ENCODE measurements at places on chromosomes 7 and 10.

DNA sequence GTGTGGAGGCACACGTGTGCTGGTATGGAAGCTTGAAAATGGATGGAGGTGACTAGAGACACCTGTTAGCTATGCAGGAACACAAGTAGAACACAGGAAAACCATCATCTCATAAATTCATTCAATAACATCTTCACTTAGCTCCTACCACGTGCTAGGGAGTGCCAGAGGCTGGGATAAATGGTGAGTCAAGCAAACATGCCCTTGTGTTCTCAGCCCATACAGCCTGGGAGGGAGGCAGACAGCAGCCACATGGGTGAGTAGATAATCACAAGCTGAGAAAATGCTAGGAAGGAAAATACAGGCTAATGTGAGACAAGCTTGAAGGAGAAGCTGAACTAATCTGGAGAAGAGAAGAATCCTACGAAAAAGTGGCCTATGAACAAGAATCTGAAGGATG, 468.0 kb upstream of the ZMIZ1 start:
- no peak for DNase-seq

DNA sequence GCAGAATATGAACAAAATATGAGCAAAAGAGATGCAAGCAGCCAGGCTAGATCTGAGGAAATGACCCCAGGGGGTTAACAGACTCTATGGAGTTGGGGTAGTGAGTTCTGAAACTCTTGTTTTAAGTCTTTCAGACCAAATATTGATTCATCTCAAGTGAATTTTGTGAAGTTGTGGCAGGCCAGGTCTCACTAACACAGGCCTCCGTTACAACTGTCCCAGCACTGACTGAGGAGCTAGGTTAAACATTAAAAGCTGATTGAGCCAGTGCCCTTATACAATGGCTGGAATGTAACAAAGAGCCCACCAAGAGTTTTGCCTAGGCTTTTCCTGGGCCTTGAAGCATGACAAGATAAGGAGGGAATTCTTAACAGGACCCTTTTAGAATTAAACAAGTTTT, 192.3 kb upstream of the STK17A start:
- no peak for DNase-seq

- peak; percentile 70 for DNase-seq
Observed at GRCh38 chr10:5466451-5467206, 32.7 kb downstream of the CALML5 start.

DNA sequence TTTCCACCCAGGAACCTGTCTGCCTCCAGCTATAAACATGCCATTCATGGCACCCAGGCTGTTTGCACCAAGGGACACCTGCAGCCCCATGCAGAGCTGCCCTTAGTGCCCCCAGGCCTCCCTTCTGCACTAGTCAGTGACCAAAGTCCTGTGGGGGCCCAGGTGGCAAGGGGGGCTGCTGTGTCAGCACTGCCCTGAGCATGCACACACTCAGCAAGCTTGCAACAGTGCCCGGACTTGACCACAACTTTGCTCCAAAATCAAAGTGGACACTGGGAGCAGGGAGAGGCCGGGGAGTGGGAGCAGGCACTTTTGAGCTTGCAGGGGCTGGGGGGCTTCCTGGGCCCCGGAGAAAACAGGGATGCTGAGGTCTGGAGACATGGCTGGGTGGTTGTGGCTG, 192.9 kb upstream of the MBL2 start:
- DNase-seq = no peak

DNA sequence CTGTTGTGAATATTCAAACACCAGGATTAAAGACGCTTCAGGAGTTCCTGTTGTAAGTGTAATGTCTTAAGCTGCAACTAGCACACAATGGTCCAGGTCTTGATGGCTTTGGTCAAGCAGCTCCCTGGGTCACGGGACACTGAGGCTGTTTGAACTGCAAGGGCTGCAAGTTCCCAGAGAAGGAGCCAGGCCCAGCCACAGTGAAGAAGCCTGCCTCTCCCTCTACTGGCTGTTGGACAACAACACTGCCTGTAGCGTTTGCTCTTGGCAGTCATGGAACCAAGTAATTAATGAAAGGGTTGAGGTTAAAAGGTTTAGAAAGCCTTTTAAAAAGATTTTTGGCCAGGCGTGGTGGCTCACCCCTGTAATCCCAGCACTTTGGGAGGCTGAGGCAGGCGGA, 31.9 kb upstream of the GUSB start:
- peak; percentile 78 for DNase-seq

GRCh38 chr7:154774303-154774969, 228.5 kb downstream of the PAXIP1 start:
- DNase-seq = no peak

DNA sequence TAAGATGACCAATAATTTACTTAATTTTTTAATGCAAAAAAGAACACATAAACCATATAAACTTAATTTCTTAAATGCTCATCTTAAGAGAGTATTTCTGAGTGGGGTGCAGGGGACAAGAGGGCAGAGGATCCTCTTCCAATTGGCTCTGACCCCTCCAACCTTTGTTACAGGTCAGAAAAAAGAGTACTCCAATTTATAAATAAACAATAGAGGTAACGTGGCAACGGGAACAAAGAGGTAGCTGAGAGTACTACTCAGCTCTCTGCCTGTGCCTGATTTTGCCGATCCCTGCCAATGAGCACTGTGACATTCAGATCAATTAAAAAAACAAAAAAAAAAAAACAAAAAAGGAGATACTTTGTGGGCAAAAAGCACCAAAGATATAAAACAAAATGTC, 307.9 kb downstream of the PARD3 start:
- no peak for DNase-seq

DNA sequence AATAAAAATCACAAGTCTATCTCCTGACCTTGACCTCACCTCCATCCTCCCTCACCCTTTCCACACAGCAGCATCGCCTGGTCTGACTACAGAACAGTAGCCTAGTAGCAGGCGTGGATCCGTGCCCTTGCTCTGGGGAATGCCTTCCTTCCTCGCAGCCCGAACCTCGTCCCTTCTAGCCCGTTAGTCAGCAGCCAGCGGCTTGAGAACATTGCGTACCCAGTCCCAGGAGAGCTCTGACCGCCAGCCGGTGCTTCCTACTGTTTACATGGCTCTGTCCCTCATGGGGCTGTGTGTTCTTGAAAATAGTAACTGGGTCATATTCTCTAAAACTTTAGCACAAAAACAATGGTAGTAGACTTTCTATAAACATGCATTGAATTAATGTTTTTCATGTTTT, 682.7 kb upstream of the IGFBP3 start:
- peak; percentile 97 for DNase-seq

DNA sequence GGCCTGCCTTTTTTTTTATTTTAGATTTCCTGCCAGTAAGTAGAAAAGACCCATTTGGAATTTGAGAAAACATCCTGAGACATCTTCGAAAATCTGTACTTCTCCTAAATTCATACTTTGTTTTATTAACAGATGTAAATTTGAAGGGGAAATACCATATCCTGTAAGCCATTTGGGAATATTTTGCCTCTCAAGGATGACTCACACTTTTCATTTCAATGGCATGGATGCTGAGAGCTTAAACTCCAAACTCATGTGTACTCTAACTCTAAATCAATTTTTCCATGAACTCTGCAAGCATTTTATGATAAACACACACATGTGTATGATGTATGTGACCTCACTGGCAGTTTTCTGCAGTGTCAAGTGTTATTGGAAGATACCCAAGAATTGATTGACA, 89.0 kb downstream of the SEMA3A start:
- no peak for DNase-seq

DNA sequence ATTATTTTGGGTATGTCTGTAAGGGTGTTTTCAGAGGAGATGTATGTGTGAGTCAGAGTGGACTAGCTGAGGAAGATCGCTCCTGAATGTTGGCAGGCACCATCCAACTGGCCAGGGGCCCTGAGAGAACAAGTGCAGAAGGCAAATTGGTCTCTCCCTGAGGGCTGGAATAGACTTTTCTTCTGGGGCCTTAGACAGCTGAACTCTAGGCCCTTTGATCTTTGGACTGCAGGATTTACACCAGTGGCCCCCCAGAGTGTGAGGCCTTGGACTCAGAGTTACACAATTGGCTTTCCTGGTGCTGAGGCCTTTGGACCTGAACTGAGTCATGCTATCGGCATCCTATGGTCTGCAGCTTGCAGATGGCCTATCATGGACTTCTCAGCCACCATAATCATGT, 217.2 kb downstream of the REEP3 start:
- DNase-seq = peak; percentile 66

DNA sequence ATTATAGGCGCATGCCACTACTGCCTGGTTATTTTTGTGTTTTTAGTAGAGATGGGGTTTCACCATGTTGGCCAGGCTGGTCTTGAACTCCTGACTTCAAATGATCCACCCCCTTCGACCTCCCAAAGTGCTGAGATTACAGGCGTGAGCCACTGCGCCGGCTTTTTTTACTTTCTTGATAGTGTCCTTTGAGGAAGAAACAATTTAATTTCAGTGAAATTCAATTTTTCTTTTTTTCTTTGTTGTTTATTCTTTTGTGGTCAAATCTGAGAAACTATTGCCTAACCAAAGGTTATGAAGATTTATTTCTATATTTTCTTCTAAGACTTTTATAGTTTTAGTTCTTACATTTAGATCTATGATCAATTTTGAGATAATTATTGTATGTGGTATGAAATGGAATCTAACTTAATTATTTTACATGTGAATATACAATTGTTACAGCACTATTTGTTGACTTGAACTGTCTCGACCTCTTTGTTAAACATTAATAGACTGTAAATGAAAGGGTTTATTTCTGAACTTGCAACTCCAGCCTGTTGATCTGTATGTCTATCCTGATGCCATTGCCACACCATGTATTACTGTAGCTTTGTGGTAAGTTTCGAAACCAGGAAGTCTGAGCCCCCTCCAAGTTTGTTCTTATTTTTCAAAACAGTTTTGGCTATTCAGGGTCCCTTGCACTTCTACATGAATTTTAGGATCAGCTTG, 19.8 kb upstream of the RASSF4 start:
- DNase-seq = peak; percentile 52

GRCh38 chr10:34505338-34505737, 309.8 kb downstream of the PARD3 start:
- DNase-seq = no peak

- DNase-seq = no peak
Observed at GRCh38 chr7:157037635-157038034, 27.2 kb upstream of the MNX1 start.

DNA sequence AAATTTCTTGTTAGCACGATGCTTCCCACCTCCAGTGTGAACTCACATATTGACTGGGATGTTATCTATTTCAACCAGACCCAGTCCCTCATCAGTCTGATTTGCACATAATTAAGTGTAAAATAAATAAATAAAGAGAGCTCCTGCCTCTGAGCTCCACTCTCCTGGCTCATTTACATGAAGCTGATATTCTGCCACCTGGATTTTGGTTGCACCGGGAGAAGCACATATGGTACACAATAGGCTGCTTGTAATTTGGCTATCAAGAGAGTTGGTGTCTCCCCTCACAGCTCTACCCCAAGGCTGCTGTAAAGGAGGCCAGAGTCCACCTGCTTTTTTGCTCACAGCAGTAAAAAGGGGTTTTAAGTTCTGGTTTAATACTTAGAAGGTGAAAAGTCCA, 610.5 kb downstream of the KCNMA1 start:
- no peak for DNase-seq

DNA sequence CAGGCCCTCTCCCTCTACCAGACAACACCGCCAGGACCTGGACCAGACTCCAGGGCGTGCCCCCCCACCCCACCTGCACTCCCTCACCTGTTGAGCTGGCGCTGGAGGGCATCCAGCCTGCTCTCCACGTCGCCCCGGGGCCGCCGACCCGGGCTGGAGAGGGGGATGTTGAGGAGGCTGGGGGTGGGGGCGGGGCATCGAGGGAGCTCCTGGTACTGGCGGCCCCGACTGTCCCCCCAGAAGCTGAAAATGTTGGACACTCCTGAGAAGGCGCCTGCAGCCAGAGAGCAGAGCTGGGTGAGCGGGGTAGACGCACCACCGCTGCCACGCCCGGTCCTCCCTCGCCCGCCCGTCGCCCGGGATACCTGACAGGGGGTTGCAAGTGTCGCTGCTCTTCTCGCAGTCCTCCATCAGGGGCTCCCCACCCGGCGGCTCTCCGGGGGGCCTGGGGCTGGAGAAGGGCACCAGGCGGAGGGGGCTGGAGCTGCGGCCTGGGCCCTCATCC, 30.8 kb downstream of the KCNH2 start:
- DNase-seq = no peak

- DNase-seq = peak; percentile 17
Observed at GRCh38 chr10:95480102-95480900, 80.9 kb downstream of the SORBS1 start.

DNA sequence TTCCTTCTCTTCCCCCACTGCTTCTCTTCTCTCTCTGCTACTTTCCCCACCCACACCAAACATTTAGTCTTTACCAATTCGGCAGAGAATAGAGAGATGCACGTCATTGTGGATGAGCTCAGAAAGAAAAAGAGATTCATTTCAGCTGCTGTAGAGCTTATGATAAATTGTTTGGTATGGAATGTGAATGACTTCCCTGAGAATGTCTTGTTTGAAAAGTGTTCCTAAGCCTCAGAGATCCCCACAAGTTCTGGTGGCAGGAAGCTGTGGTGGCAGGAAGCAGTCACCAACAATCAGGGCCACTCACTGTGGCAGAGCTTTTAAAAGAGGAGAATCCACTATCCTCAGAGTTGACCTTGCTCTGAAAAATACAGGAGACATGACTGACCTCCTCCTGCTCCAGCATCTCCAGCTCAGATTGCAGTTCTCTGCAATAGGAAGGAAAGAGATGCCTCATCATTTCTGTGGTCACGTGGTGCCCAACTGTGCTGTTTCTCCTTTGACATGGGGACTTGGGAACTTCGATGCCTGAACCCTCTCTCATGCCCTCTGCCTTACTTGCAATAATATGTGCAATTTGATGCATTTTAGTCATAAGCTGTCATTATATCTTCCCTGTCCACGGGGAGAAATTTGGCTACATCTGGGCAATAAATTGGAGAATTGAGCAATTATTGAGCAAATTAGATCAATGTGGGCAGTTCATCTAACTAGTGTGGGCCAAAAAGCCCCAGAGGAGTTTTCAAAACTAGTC, 76.5 kb downstream of the BMPER start:
- peak; percentile 26 for DNase-seq

GRCh38 chr7:66301737-66302136, 96.6 kb downstream of the TPST1 start:
- peak; percentile 38 for DNase-seq
